Gastroesophageal sphincter (tissue), 4 donors: ENCODE measurements at places on chromosomes 16 and 17.

- no peak for ATAC-seq
Observed at GRCh38 chr16:50269061-50269705, 2.8 kb downstream of the ADCY7 start.

- ATAC-seq = no peak
Observed at GRCh38 chr16:71954180-71954579, 46.0 kb downstream of the PKD1L3 start.

- no peak for ATAC-seq
Observed at GRCh38 chr16:20628213-20628612, 52.0 kb upstream of the ACSM2B start.

GRCh38 chr16:47949276-47949675 lies 206.5 kb downstream of the ABCC12 start:
- ATAC-seq = no peak

- ATAC-seq = no peak
Observed at GRCh38 chr16:69754143-69754468, 620 bp downstream of the NOB1 start.

DNA sequence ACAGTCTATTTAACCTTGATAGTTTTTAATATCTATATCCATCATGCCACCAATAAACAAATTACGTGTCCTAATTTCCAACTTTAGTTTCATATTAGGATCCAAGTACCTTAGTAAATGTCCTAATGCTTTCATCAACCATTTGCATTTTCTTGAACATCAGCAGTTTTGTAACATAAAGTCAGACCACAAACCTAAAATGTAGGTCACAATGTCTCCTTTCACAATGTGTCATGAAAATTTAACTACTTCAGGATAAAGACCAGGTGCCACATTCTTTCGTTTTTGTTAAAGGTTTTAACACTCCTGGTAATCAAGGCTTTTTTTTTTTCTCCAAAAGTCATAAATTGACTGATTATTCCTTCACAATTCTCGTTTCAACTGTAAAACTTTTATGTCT lies 310.7 kb upstream of the PMFBP1 start:
- no peak for ATAC-seq

- no peak for ATAC-seq
Observed at GRCh38 chr17:3875317-3875716, 17.5 kb downstream of the CAMKK1 start.

DNA sequence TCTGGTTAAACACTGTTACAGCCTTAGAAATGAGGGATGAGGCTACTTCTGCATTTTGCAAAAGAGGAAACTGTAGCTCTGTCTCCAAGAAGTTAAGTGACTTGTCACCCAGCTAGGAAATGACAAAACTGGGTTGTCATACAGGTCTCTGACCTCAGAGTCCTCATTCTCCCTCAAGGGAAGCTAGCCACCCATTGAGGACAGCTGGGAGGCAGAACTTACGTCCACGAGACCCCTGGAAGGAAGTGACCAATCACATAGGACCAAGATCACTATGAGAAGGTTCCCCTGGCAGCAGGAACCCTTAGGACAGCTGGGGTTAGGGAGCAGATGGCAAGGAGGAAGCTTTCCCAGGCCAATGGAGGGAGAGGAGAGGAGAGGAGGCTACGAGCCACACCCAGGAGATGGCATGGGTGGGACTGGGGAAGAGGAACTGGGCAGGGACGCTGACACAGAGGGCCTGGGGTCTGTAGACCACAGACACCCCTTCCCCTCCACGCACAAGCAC lies 11.2 kb downstream of the METTL22 start:
- ATAC-seq = peak; percentile 83

GRCh38 chr17:66715745-66716156 lies 119.2 kb upstream of the CACNG5 start:
- ATAC-seq = no peak
